ENCODE measurements at places on chromosomes 12 and 14.

DNA sequence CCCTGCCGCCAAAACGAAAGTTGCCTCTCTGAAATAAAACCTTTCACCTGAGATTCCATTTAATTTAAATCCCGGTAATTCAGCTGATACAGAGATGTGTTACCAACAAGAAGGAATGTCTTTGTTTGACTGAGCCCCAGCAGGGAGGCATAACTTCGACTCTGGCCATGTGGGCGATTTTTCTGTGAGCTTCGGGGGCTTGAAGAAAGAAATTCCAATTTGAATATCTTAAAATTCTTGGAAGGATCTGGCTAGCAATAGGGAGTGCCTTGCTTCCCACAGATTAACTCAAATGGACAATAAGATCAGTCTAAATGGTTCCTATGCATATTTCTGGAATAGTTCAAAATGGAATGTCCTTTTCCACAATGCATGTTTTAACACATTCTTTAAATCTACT lies 252.5 kb upstream of the TMPO start:
- DNase-seq = no peak

GRCh38 chr14:88228522-88229236 lies 94.4 kb downstream of the KCNK10 start:
- DNase-seq = no peak

GRCh38 chr14:51167587-51168214 lies 72.3 kb upstream of the TMX1 start:
- DNase-seq = no peak

DNA sequence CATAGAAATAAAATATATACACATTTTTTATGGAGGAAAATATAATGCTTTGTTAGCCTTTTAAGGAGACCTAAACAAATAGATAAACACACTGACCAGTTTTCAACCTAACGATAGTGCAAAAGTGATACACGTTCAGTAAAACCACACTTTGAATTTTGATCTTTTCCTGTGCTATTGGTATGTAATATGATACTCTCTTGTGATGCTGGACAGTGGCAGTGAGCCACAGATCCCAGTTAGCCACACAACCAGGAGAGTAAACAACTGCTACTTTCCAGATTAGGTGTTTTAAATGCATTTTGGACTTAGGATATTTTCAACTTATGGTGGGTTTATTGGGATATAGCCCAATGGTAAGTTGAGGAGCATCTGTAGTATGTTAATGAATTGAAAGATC lies 243.1 kb downstream of the ERC1 start:
- no peak for DNase-seq

DNA sequence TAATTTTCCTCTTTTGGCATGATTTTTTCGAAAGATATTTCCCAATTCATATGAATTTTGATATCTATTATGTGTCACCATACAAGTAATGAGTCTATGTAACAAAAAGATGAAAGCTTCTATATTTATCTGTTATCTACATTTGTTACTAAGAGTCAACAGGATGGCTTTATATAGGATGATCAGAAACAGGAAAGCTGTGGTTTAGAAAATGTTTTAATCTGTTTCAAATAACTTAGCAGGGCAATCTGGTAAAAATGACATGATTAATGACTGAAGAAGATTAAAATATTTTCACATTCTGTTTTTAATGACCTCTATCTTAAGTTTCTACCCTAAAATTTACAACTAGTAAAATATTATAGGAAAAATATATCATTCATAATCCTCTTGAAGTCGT lies 105.8 kb downstream of the MSRB3 start:
- DNase-seq = no peak

DNA sequence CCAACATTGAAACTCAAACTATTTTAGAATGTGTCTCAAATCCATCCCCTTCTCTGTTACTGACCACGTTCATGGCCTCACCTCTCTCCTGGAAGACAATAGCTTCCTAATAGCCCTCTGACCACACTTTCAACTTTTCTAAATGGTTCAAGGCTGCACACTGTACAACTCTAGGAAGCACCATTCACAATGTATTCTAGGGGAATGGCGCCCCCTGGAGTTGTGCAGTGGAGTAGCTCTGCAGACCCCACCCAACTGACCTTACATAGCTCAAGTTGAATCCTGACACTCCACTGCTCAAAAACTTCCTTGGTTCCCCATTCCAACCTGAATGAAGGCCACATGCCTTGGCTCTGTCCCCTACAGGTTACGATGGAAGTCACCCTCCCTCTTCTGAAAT lies 77.6 kb downstream of the GAS2L3 start:
- DNase-seq = no peak

DNA sequence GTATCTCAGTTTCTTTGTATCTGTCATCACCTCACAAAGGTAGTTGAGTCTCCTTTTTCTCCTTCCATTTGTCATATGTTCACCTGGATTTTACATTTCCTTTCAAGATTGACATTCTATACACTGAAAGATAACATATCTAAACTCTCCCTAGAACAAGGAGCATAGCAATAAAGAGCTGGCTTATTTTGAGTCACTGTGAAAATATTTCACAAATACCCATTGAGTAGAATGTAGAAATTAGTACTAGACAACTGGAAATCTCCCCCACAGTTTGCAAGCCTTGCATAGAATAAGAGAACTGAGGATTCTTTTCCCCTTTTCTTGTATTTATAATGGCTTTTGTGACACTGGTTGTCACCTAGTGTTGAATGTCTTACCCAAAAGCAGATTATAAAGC lies 111.2 kb downstream of the KICS2 start:
- no peak for DNase-seq

GRCh38 chr12:94433744-94434143 lies 25.9 kb downstream of the CEP83 start:
- no peak for DNase-seq

DNA sequence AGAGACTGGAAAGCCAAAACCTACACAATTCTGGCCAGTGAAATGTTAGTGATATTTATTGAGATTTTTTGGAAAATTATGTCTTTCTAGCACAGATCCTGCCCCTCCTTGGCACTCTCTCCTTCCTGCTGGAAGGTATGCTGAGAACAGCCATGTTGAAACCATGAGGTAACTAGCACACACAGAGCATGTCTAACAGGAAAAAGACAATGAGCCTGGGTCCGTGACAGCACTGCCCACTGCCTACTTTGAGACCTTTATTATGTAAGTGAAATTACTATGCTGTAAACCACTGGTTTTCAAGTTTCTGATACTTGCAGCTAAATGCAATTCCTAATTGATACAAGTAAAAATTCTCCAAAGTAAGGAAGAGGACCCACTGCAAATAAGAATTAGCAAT lies 81.6 kb upstream of the SINHCAF start:
- no peak for DNase-seq

DNA sequence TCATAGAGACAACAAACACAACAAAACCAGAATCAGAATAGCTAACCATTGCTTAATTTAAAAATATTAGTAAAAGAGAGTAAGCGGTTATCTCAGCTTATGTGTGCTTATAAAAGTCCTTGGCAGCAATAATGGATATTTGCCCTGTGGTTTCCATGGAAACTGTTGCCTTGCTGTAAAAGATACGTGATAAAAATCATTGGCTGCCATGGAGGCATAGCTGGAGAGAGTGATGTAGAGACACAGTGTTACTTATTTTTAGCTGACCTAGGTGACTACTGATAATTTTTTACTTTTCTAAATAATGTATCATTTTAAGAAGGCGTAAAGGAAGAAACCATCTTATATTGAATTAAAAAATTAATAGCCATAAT lies 92.9 kb downstream of the ERC1 start:
- DNase-seq = no peak

- DNase-seq = peak; percentile 26
Measured at GRCh38 chr14:69726761-69727511, 40.0 kb upstream of the SRSF5 start.

- DNase-seq = no peak
Measured at GRCh38 chr14:33794791-33795305, 156.0 kb downstream of the EGLN3 start.

DNA sequence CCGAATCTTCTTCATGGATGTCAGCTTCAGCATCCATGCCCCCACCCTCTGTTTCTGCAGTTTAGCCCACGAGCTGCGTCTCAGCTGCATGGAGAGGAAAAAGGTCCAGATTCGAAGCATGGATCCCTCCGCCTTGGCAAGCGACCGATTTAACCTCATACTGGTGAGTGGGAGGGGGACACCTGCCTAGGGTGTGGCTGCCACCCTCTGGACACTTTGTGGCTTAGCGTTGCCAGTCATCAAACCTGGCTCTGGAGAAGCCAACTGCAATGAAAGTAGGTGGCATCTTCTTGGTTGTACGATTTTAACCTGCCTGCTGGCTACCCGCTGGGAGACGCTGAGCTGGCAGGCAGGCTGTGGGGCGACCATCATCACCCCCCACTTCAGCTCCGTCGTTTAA lies 16.7 kb downstream of the DCAF4 start:
- DNase-seq = no peak

DNA sequence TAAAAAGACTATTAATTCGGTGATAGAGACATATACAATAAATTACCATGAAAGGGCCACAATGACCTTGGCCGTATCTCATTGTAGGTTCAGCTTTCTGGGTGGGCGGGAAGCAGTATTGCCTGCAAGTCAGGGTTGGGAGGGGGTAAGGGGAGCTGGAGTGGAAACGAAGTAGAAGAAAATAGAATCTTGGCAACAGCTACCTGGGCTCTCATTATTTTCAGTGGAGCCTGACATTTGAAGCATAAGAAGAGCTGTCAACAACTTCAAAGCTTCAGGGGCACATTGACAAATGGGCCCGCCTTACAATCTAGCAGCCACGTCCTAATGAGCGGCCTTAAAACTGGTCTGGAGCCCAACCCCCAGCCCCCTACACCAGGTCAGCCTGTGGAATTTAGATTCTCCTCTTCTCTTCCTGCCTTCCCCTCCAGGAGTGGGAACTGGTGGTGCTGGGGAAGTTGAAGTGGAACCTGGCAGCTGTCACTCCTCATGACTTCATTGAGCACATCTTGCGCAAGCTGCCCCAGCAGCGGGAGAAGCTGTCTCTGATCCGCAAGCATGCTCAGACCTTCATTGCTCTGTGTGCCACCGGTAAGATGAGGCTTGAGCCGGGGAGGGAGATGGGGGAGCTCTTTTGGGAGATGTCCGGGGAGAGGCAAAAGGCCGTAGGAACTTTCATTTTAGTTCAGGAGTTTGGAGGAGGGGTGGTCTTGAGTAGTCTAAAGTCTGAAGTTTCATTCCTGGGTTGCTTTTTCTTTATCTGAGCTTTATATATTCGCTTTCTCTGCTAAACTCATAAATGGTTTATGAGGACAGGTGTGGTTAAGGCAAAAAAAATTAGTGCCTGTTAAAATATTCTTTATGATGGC lies 5.0 kb downstream of the CCND2 start:
- peak; percentile 42 for DNase-seq

- DNase-seq = no peak
Measured at GRCh38 chr12:116055895-116056607, 221.4 kb downstream of the MED13L start.

DNA sequence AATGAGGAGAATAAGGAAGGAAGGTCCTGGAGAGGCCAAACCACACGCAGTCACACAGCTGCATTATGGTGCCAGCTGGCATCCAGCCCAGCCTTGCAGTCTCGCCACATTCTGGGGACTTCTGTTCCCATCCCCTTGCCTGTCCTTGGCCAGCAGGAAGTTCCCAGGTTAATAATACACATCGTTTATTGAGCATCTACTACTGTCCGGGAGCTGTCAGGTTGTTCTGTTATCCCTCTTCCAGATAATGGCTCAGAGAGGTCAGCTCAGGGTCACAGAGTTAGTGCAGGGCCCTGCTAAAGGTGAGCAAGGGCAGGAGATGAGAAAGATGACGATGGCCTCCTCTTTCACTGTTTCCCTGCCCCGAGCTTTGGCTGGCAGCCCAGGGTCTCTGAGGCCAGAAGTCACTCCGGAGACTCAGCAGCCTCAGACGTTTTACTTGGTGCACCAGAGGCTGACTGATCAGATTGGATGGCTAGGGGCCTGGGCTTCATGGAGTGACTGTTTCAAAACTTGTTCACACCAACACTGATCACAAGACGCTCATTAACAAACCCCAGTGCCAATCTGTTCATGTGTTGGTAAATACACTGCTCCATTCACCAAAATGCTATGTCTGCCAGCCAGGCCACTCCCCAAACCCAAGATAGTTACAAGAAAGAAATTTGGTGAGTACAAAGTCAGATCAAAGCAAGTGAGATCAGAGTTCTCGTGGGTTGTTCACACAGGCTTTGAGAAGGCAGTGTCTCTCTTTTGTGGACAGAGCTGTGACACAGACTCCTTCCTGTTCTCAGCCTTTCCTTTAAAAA lies 79.2 kb downstream of the B4GALNT3 start:
- no peak for DNase-seq

DNA sequence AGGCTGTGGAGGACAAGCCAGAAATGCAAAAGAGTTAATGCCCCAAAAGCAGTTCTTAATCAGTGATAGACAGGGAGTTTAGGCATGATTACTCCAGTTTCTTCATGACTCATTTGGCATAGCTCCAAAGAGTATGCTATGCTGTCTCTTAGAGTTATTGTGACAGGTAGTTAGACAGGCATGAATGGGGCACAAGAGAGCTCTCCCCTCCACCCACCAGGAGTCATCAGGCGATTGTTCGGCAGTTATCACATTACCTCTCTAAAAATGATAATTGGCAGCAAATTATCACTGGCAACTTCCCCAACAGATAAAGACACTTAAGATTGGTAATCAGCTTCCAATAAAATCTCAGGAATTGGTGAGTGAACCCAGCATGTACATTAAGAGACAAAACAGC lies 320.1 kb downstream of the DAD1 start:
- no peak for DNase-seq

DNA sequence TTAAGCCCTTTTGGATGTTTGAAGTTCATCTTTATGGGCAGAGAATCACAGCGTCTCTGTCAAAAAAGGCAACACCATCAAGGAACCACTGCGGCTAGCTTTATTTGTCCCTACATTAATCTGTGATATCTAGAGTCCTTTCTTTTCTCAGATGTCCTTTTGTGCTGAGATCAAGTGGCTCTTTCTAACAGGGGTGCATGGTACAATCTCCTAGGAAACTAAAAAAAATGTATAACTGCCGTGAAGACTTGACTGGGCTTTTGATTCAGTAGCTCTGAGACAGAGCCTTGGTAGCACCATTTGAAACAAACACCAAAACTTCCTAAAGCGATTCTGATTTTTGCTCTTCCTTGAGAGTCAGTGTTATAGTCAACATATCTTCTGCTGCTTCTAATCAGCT lies 33.3 kb downstream of the KCNK13 start:
- no peak for DNase-seq

DNA sequence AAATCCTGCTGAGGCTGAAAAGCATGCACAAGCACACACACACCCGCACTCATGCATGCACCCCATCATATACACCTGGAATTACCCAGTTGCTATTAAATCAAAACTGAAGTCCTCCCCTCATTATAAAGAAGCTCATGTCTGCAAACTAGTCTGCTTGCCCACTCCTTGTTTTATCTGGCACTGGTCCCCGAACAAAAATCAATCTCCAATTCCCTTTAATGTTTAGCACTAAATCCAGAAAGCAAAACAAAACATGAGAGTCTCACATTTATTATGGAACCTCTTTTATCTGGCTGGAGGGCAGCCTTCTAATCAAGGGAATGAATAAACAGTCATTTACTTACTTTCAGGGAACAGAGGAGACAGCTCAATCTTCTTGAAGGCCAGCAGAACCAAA lies 1093.4 kb upstream of the FLRT2 start:
- no peak for DNase-seq

All from hypothalamus (tissue), 51 donors.